ENCODE measurements at places on chromosomes 6 and 20. TPM values are rescaled to one million over a fixed set of nuclear protein-coding genes. Genes with fewer than 3 reads are reported as not detected.

GRCh38 chr6:52557389-52558265 lies 19.2 kb downstream of the TRAM2 start:
- no peak for DNase-seq

DNA sequence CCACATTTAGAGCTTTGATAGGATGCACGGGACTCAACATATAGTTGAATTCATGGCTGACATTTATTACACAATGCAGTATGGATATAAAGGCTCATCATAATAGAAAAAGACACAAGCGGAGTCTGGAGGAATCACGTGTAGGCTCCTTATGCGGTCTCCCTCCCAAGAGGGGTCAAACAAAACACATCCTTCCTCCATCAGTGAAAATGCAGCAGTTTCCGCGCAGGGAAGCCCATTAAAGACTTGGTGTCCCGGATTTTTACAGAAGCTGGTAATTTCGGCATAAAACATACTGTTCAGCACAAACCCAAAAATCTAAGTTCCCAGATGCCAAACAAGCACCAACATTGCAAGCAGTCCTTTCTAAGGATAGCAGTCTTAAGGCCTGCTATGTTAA lies 1.1 kb downstream of the USP45 start:
- DNase-seq = no peak

DNA sequence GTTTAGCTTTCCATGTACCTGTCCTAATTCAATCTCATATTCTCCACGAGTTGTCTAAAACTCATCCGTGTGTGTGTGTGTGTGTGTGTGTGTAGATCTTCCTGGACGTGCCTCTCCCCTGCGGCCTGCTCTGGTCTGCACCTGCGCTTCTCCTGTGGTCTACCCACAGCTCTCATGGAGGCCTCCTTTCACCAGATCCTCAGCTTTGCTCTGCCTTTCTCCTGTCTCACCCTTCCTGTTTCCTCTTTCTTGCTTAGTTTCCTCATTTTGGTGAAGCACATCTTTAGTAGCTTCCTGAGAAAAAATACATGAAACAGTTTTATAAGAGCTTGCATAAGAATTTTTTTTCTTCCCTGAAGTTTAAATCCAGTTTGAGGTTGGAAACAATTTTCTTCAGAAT lies 18.1 kb downstream of the SLX4IP start:
- DNase-seq = no peak

GRCh38 chr6:161414180-161414579 lies 140.3 kb upstream of the AGPAT4 start:
- DNase-seq = no peak

DNA sequence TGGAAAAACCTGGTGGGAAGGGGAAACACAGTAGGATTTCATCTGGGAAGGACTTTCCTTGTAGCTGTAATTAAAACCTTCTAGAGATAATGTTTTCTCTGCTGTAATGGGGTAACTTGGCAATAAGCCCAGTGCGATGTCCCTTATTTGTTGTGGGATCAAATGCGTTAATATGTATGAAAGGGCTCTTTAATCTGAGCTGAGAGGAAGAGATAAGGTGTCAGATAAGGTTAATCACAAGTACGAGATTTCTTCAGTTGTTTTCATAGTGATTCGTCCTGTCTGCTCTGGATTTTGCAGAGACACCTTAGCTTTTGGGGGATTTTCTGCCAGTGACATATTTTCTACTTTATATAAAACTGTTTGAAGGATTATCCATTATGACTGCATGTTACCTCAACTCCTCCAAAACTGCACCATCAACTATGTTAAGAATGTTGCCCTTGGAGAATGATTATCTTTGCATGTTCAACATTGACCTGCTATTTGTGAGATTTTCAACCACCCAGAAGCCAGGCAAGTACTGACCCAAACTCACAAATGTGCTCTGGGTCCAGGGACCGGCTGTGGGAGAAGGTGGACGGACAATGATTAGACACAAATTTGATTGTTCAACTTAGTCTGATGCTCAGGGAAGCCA lies 21.2 kb upstream of the ELOVL5 start:
- no peak for DNase-seq

DNA sequence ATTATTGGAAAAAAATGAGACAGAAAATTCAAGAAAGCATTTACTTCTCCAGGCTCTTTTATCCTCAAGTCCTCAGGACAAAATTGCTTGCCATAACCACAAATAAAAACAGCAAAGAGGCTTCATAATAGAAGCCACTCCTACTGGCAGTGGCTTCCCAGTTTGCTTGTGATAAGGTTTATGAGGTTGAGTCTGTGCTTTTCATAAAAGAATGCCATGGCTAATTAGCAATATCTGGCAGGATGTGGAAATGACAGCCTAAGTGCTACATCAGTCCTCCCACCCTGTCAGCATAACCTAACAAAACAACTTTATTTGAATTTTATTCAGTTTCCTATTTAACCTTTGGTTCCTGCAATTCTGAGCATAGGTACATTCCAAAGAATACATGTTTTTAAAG lies 80.9 kb upstream of the HTR1E start:
- no peak for DNase-seq

DNA sequence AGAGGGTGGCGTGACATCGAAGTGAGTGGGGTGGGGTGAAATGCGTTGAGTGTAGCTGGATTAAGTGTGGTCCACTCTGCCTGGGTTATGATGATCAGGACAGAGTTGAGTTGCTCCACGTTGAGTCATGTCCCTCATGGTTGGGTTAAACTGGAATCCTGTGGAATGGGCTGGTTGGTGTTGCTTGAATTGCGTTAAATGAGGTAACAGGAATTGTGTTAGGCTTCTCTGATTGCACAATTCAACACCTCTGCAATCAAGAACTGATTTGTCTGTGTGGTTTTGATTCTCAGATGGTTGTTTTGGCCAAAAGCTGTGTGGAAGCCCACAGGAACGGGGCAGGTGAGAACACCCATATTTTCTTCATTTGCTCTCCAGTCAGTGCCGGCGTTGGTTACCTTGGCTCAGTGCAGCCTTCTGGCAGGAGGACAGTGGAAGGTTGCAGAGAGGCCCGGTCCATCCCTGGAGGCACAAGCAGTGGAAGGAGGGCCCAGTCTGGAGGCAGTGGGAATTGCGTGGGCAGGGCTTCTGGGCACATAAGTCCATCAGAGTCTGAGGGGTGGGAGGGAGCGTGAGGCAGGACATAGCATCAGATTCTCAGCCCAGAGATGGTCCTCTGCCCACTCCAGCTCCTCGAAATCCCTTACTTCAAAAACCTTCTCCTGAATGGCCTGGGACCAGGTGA lies 11.6 kb downstream of the NOTCH4 start:
- DNase-seq = no peak

DNA sequence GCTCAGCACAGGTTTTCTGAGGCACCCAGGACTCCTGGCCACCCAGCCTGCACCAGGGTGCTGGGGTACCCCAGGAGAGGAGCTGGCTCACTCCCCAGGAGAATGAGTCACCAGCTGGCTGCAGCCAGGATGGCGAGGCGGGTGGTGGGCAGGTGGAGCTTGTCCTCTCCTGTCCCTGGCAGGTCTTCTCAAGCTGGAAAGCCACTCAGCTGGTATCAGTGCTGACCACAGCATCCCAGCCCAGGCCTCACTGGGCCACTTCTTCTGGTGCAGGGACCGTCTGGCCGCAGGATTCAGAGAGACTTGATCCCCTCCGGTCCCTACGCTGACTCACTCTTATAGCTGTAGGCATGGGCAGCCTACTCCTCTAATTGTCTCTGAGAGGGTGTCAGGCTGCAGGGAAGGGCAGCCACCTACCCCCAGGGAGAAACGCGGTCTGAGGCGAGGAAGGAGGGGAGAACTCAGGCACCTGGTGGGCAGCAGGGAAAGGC lies 22.2 kb downstream of the TFEB start:
- DNase-seq = no peak

- DNase-seq = peak; percentile 0
Measured at GRCh38 chr6:62285612-62286469, at the start of gene KHDRBS2. Gene KHDRBS2, minus strand, starts transcription at chr6:62286225.

GRCh38 chr20:35355372-35355771 lies 56.4 kb downstream of the UQCC1 start:
- no peak for DNase-seq

GRCh38 chr6:56368491-56368890 lies 121.1 kb upstream of the COL21A1 start:
- no peak for DNase-seq

- no peak for DNase-seq
Measured at GRCh38 chr20:35404614-35405259, 7.0 kb downstream of the UQCC1 start.

DNA sequence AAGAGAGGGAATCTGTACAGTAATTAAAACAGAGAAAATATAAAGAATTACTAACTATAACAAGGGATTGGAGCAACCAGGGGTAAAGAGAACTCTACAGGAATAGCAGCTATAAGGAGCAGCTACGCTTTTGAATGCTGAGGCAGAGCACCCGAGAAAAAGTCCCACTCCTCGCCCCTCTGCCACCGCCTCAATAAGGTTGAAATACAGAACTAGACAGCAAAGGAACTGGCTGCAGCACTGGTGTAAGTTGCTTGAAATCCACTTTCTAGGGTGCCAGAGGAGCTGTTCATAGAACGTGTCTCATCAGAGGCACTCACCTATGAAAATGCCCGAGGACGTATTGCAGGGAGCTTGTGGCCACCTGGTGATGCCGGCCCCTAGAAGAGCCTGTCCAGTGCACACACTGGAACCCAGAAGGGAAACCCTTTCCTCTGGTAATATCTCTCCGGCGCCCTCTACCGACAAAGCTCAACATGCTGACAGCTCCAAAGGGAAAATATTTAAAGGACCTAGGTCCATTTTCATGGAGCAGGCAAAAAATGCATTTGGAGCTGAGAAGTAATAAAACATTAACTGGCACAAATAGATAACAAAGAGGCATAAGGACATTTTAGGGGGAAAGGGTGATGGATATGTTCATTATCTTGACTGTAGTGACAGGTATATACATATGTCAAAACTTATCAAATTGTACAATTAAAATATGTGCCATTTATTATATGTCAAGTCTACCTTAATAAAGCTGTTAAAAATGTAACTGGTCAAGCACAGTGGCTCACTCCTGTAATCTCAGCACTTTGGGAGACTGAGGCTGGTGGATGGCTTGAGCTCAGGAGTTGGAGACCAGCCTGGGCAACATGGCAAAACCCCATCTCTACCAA lies 137.4 kb upstream of the HDAC2 start:
- no peak for DNase-seq

DNA sequence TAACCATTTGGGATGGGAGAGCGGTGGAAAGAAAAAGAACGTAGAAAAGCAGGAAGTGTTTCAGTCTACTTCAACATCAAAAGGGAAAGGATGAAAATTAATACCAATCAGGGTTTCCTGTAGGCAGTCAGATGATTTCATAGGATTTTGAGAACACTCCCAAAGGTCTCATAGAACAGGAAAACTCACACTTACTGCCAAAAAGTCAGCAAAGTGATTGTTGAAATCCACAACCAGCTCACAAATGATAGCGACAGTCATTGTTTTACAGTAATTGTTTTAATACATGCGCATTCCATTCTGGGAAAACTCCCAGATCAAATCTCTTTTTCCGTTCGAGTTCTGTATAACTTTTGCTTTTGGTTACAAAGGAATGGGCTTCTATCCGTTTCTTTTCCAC lies 5.3 kb upstream of the CNKSR3 start:
- DNase-seq = no peak

DNA sequence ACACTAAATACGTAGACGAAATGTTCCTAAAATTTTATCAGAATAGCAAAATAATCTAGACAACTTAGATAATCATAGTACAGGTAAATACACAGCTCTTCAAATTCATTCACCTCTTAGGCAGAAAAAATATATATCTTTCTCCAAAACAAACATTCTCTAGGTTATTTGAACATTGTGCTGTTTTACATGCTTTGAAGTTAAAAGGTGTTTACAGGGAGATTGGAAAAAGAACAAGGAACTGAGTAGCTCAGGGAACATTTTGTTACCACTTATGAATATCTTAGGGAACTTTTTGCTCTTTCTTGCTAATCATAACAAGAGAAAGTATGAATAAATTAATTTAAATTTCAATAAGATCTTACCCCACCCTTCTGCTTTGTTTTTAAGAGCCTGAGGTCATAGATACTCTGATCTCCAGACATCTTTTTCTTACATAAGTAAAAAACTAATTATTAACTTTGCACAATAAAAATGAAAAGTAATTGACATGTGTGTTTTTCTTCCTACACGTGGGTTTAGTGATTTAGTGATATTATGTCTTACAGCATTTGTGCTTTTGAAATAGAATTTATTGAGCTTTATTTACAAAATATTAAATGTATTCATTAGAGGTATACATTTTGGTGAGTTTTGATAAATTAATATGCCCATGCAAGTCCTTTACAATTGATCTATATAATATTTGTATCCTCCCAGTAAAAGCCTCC lies 1141.4 kb upstream of the EYS start:
- DNase-seq = no peak

DNA sequence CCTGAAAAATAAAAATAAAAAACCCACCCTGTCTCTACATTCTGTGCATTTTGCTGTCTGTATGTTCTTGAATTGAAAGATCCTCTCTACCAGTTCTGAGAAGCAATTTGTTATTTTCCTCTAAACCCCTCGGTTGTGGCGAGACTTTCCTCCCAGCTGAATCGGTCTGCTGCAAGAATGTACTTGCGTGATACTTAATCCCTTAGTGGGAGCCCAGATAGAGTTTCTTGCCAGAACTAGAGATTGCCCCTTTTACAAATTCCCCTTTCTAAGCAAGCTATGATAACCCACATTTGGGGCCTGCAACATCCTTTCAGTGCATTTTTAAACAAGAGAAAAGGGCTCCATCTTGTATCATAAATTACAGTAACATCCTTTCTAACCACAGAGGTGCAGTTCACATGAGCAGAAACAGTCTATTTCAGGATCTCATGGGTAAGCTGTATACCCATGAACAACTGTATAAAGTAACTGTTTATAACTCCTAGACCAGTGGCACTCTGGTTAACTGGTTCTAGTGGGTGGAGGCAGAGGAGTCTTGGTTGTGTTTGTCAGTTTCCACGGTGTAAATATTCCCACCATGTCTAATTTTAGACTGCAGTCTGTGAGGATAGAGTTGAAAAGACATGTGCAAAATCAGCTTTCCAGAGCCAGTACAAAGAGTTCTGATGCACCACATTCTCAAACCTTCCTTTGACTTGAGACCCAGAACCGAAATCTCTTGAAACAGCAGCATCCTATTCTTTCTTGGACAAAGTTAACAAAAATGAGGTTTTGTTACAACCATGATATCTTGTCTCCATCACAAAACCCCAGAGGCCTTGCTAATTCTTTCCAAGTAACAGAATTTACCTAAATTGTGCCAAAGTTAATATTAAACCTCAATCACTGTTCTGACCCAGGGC lies 113.1 kb upstream of the ZNF217 start:
- no peak for DNase-seq

- no peak for DNase-seq
Measured at GRCh38 chr20:18588574-18588933, 700 bp downstream of the DTD1 start.

MED23 gene
- 45.6 TPM for total RNA-seq

PIGT gene
- 140 TPM for total RNA-seq

C20orf144 gene
- 0.21 TPM for total RNA-seq

TUBB2B gene
- 0.63 TPM for total RNA-seq

MOG gene
- not detected for total RNA-seq

IDH3B gene
- 117 TPM for total RNA-seq

TRAPPC3L gene
- total RNA-seq = not detected

CLPSL1 gene
- not detected for total RNA-seq

Data from T-cell (primary cell).